Stimulated activated CD4-positive, alpha-beta T cell treated with anti-CD3 and anti-CD28 coated beads, Interleukin-1b, Interleukin-23, amount 100 ng/mL, for 24 hours (primary cell): ENCODE measurements at places on chromosomes 16 and 17.

GRCh38 chr16:11805556-11805955, 8.5 kb upstream of the ZC3H7A start:
- DNase-seq: no peak

GRCh38 chr16:28974007-28974436, 556 bp upstream of the SPNS1 start:
- no peak for DNase-seq

- no peak for DNase-seq
Measured at GRCh38 chr16:68636064-68636560, 9.0 kb upstream of the CDH3 start.

DNA sequence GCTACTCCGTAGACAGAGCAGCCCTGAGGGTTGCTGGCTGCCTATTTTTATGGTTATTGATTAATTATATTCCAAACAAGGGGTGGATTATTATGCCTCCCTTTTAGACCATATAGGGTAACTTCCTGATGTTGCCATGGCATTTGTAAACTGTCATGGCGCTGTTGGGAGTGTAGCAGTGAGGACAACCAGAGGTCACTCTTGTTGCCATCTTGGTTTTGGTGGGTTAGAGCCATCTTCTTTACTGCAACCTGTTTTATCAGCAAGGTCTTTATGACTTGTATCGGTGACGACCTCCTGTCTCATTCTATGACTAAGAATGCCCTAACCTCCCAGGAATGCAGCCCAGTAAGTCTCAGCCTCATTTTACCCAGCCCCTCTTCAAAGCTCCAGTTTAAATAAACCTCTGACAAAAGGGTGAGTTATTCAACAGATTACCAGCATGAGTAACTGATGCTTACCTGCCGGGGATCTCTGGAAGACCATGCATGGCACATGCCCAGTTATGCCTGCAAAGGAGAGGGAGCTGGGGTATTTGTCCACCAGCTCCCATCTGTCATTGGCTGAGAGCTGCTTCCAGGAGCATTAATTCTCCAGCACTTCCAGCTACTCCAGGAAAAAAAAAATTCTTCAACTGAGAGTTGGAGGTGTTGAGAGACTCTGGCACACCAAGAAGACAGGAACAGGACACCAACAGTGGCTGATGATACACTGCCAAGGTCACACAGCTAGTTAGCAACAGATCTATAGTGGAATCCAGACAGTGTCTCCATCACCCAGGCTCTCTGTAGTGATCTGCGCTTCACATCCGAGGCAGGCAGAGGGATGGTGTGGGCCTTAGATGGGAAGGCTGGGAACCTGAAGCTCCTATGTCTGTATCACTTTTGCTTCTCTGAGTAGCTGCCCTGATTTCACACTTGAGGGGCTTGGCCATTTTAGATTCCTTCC, 36.6 kb upstream of the IL21R start:
- no peak for DNase-seq

DNA sequence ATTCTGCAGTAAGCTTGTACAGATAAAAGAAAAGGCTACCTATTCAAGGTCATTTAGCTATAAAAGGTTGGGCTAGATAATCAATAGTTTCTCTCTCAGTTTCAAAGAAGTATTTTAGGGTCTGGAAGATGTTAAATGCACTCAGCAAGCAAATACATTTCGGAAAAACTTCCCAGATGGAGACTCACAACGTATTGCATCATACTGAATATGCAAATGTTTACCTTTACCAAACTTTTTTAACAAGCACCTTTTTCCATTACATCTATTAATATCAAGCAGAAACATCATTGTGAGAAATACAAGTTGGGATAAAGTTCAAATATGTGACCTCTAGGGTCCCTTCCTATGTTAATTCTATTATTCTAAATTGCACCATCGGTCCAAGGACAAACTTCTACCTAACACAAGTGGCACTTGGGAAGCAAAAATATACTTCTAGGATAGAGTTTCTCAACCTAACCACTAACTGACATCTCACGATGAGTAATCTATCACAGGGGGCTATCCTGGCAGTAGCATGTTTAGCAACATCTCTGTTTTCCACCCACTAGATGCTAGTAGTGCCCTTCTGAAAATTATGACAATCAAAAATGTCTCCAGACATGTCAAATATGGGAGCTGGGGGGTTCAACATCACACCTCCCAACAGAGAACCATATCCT, 14.5 kb downstream of the KANSL1 start:
- no peak for DNase-seq

- DNase-seq: no peak
Measured at GRCh38 chr17:51540151-51540550, 279.8 kb downstream of the UTP18 start.

GRCh38 chr17:40105861-40106759, 5.7 kb upstream of the NR1D1 start:
- DNase-seq: no peak

DNA sequence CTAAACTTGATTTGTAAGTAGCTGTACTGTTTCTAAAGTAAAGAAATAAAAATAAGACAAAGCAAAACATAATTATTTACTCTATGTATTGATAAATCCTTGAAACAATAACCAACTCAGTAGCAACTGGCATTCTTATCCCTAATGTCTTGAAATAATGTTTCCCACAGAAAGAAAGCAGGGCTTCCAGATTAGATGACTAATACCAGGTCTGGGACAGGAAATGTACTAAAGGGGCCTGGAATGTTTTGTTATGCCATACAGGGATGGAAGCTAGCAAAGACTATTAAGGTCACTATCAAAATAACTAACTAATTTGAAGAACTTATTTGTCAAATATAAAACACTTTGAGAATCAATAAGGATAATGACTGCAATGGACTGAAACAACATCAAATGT, 82.1 kb downstream of the CFDP1 start:
- no peak for DNase-seq

GRCh38 chr16:84526794-84527531, 22.5 kb upstream of the MEAK7 start:
- DNase-seq: no peak
